NCI-H2227 treated with DMSO at 0.1 percent for 48 hours (cell line): ENCODE measurements at places on chromosomes 7 and 10.

DNA sequence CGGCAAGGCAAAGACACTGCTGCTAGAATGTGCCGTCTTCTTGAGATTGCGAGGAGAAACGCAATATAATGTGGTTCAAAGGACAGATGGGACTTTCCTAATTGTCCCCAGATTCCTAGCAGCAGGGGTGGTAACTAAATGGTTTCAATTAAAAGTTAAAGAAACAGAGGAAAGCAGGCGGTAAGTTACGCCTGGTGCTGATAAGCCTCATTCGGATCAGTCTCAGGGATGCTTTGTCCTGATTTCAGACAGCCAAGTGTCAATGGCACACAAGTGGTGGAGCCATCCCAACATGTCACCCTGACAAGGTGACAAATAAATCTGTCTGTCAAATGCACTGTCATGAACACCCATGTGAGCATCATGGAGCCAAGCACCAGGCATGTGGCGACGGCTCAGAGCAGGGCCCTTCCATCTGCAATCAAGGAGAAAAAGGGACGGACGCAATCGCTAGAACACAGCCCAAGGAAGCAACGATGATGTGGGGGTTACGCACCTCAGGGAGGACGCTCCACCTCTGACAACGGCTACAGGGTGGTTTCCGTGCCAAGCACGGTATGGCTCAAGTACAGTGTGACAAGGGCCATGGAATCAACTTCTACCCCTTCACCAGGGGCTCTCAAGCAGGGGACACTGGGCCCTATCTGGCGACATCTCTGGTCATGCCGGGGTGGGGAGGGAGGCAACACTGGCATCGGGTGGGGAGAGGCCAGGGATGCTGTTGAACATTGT is 66.2 kb downstream of the CTBP2 start:
- DNase-seq = no peak

DNA sequence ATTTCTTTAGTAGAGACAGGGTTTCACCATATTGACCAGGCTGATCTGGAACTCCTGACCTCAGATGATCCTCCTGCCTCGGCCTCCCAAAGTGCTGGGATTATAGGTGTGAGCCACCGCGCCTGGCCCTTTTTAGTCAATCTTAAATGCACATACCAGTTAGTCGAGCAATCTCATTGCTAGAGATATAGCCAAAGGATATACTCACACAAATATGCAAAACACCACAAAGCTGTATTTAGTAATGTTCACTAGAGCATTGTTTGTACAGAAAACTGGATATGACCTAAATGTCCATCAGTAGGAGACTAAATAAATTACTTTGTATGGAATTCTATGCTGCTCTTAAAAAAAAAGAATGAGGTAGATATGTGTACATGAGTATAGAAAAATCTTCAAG is 24.5 kb upstream of the IL6 start:
- no peak for DNase-seq

- DNase-seq = no peak
These were observed 184.8 kb downstream of the NPSR1 start for GRCh38 chr7:34842782-34843181.

DNA sequence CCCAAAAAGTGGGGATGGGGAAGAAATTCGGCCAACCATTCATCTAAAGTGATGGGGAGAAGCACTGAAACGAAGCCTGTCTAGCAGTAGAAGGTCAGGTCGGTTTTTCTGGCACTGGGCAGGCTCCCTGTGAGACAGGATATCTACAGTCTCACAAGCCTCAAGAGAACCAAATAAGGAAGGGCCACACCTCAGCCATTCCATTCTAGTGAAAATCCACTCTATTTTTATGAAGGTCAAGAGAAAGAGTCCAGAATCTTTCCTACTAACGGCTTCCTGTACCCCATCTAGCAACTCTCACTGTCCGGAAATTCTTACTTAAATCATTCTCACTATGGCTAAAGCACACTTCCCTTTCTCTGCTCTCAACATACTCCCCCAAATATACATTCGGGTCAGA is 267.1 kb downstream of the PRPF18 start:
- no peak for DNase-seq

GRCh38 chr10:119535305-119535704 is 7.2 kb downstream of the RGS10 start:
- DNase-seq = no peak

DNA sequence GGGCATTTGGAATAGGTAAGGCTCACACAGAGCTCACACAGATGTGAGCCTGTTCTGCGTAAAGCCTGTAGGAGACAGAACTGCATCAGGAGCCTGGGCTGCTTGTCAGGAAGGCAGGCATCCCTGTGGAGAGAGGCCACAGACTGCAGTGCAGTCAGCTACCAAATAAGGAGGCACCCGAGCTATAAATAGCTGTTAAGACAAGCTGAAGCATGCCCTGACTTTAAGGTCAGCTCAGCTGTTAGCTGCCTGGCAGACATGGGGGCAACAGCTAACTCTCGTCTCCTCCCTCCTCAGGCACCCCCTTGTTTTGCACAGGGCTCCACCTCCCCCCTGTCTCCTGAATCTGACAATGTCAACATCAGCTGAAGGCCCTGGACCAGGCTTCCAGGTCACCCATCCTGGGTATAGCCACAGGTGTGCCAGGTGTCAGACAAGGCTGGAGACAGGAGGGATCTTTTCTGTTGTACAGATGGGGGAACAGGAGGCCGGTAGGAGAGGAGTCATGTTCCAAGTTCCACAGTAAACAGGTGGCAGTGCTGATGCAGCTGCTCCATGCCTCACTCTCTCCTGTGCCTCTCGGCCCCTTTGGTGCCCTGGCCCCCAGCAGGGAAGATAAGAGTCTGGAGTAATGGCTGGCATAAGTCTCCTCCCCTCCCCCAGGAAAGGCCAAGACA is 27.6 kb upstream of the MKRN1 start:
- peak; percentile 85 for DNase-seq

DNA sequence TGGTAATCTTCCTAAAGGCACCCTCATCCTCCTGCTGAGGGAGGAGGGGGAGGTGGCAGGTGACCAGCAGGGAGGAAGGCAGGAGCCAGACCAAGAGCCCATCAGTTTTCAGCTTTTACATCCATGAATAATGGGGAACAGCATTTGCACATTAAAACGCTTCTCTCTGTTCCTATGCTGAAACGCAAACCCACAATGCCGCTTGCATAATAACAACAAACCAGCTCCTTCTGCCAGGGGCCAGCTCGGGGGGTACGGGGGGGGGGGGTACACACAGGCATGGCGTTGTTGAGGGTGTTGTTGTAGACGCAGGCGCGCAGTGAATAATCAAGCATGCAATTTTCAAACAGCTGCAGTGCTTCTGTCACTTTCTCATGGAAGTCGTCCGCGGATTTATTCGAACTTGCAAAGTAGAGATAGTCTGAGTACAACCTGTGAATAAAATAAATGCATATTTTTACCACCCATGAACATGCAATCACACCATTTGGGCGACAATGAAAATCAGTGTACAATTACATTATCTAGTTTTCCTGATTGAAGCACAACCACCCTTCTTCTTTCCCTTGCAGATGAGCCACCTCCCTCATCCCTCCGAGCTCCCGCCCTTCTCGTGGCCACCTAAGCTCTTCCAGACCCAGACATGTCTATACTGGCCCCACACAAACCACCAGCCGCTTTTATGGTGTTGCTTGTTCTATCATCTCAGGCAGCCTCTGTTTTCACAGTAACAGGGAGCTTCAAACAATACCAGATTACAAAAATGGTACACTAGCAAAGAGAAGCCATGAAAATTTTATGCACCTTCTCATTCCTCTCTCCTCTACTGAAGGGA is 72.2 kb downstream of the CHST15 start:
- peak; percentile 55 for DNase-seq

GRCh38 chr7:7971308-7972040 is 2.9 kb downstream of the GLCCI1 start:
- no peak for DNase-seq

DNA sequence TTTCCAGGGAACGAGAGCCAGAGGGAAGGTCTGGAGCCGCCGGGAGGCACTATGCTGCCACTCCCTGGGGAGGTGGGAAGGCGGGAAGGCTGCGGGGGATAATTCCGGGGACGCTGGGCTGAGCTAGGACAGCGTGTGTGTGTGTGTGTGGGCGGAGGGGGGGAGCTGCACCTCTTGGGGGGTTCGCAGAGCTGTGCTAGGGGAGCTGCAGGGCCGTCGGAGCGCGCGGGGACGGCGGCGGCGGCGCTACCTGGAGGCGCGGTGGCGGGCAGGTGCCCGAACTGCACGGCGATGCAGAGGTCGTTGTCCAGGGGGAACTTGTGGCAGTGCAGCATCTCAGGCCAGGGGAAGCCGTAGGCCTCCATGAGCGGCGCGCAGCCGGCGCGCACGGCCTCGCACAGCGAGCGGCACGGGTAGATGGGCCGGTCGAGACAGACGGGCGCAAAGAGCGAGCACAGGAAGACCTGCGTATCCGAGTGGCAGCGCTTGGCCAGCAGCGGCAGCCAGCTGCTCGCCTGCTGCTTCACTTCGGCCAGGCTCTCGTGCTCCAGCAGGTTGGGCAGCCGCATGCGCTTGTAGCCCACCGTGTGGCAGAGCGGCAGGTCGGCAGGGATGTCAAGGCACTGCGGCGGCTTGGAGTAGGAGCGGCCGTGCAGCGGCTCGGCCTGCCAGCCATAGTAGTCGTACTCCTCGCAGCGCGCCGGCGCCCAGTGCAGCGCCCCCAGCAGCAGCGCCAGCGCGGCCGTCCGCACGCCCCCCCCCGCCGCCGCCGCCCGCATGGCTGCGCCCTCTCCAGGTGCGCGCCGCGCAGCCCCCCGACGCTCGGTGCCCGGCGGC is 526 bp downstream of the SFRP5 start:
- peak; percentile 33 for DNase-seq

GRCh38 chr7:94177441-94177840 is 173.3 kb upstream of the BET1 start:
- DNase-seq = no peak

DNA sequence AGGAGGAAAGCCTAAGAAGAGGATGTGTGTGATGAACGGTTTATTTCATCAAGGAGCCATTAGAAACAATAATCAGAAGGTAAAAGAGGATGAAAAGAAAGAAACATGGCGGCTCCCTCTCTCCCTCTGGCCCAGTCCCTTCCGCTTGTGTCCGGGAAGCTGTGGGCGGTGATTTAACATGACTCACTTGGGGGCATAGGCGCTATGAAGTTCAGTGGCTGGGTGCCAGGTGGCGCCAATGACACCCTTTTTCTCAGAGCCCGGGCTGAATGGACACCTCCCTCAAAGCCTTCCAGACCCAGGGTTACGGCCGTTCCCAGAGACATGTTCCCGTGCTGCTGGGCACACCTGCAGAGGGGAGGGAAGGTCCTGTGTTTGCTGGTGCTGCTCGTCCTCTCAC is 244.0 kb downstream of the SKAP2 start:
- DNase-seq = no peak

DNA sequence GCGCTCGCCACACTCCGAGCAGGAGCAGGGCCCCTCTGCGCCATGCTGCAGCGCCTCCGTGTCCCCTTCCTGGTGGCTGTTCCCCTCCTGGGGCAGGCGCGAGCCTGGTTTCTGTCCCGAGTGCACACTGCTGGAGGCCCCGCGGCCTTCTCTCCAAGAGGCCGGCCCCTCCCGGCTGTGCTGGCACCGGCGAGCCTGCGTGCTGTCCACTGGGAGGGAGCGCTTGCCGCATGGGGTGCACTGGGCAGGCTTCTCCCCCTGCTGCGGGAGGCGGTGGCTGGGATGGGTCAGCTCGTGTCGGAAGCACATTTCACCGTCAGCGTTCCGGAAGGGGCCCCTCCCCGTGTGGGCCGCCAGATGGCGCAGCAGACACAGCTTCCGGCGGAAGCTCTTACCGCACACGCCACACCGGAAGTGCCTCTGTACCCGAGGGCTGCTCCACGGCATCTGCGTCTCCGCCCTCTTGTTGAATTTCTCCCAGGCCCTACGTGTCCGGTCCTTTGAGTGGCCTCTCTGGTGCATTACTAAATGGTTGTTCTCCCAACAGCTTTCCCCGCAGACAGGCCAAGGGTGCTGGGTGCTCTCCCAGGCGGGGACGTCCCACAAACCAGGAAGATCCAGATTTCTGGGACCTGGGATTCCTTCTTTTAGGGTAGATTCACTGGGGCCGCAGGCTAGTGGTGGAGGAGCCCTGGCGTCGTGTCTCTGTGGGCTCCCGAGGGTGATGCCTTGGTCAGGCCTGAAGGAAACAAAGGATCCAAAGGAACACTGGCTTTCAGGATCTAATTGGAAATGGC is 18.7 kb downstream of the ZNF786 start:
- DNase-seq = no peak

- DNase-seq = no peak
These were observed 102.1 kb downstream of the CUX1 start for GRCh38 chr7:101919363-101920115.

DNA sequence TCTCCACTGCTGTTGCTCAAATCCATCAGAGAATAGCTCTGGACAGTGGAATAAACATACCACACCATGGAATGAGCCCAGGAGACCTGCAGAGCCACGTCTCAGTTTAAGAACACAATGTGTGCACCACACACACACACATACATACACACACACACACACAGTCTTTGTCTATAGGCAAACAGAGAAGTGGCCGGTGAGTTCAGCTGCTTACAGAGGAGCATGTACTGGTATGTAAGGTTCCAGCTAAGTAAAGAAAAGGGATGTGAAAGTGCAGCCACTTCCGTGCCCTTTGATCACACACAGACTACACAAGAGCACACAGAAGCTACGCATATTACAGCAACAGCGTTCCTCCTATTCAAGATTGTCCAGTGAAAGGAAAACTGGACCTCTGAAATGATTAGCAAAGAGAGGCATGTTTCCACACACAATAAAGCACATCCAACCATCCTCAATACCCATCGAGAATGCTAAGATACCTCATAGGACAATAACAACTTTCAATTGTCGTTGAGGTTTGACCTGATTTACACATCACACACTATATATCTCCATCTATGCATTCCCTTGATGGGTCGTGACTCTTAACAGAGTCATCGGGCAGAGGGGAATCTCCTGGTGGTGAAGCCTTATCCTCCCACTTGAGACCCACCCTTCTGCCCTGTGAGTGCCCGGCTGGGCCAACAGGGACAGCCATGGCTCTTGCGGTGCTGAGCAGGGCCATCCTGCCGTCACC is 23.6 kb downstream of the SLC35B4 start:
- DNase-seq = no peak

DNA sequence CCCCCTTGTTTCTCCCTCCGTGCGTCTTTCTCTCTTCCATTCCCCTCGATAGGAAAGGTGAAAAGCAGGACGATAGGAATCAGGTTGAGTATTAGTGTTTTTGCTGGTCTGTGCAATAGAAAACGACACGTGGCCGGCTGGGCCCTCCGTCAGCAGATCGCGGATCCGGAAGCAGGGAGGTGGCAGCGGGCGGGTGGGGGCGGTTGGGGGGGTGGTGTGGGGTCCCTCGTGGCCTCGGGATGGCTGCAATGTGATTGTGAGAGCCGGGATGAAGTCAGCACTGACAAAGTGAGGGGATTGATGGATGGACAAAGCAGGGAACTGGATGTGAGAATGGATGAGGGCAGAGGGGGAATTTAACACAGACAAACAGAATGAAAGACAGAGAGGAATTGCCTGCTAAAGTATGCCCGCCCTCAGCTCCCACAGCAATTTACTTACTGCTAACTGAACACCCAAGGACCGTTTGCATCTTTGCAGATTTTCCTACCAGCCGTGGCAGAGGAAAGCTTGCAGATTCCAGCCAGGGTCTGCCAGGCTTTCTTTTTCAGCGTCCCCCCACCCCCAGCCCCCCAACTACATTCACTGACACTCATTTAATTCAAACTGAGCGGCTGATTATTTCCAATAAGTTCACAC is 280.9 kb downstream of the LRMDA start:
- DNase-seq = peak; percentile 26
